ENCODE measurements at places on chromosomes 4 and X.
A peak's percentile ranks its signal among the peaks of the same experiment; 100 is the strongest.

DNA sequence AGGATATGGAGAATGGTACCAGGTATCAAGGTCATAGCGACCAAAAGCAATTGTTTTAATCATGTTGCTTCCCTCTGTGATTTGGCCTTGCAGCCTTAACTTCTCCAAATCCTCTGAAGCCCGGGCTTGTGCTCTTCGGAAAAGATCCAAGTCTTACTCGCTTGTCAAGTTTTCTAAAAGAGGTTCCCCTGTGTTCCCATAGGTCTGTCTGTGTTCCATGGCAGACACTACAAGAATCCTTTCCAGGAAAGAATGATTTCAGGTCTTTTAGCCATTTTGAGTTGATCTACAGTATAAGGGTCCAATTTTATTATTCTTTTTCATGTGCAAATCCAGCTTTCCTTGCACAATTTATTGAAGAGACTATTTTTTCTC, 710.6 kb upstream of the DIAPH2 start:
- DNase-seq: no peak

- DNase-seq: peak; percentile 49
Observed at GRCh38 chrX:106987488-106987887, 12.5 kb downstream of the MORC4 start.

DNA sequence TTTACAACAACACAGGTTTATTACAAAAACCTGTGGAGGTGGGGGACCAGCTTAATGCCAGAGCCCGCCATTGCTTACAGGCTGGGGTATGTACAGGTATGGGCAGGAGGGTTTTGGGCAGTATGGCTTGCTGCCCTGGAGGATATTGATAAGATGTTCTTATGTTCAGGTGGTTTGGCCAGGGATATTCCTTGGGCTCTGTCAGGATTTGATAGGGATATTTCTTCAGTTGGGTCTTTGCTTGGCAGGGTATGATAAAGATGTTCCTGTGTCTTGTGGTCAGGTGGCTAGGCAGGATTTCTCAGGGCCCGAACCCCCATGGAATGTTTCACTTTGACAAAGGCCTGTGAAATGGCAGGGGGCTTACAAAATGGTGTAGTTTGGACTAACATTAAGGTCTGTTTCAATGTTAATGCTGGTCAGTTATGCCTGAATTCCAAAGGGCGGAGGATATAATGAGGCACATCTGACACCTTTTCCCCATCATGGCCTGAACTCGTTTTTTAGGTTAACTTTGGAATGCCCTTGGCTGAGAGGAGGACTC, 3.1 kb downstream of the MGST2 start:
- DNase-seq: no peak

GRCh38 chr4:174859904-174860303, 30.9 kb upstream of the GLRA3 start:
- no peak for DNase-seq

DNA sequence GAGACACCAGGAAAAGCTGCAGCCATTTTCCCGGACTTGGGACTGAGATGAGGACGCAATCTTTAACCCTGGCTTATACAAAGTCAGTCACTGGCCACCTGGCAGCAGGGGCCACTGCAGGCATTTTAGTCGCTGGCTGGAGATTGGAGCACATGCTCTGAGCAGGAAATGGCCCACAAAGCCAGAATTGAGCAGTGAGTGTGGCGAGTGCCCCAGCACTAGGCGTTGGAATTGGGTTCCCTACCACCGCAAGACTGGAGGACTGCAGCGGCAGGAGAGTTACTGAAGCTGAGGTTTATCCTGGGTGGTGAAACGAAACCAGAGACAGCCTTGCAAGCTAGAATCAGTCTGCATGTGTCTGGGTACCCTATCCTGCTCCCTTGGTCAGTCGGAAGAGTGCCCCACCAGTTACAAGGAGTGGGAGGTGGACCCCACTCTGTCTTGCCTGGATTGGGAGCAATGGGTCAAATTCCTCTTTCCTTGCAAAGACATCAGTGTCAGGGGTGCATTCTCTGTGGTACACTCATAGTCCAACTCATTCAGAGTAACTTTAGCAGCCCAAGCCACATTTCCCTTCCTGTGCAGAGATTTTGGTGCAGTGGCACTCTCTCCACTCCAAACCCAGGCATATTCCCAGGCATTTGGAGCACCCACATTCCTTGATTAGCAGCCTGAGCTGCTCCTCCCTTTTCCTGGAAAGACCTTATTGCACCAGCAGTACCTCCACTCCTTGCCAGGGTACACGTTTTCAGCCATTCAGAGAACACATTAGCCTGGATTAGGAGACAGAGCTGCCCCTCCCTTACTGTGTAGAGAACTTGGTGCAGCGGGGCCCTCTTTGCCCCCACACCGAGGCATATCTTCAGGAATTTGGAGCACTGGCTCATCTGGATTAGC, 36.7 kb upstream of the PLK4 start:
- no peak for DNase-seq

GRCh38 chr4:108512615-108513505, 107.5 kb upstream of the RPL34 start:
- DNase-seq: peak; percentile 66

DNA sequence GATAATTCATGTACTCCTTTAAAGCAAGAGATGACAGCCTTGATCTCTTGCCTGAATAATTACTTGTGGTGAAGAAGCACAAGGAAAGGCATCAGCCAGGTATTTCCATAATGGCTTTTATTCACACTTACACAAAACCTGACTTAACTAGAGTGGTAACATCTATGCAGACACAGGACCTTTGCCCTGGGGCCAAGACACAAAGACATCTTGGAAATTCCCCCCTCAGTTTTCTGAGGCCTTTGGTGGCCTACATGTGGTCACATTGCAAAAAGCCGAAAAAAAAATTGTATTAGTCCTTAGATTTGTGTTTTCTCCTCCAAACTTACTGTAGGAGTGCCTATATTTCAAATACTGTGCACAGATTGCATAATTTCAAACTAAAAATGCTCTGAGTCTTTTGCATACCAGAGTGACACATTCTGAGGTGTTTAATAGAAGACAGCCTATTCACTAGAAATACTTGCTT, 172.4 kb downstream of the PDGFC start:
- DNase-seq: no peak

- no peak for DNase-seq
Observed at GRCh38 chr4:1371176-1372165, 24.5 kb downstream of the UVSSA start.

DNA sequence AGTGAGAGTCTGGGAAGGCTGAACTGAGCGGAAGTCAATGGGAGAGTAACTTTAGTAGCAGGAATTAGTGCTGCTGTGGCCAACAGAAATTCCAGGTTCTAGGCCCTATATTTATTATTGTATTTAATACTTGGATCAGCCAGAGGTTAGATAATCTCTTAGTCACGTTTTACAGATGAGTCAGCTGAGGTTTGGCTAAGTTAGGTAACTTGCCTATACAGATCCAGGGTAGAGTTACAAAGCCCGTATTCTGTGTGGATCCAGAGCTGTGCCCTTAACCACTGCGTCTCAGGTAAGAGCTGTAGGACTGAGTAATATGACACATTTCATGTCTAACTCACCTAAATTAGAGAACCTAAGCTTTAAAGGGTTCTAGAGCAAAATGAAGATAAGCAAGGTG, 20.5 kb downstream of the PSMD10 start:
- no peak for DNase-seq

GRCh38 chr4:160265014-160265413, 1162.1 kb downstream of the RAPGEF2 start:
- DNase-seq: no peak

- no peak for DNase-seq
Observed at GRCh38 chr4:140645614-140646412, 77.1 kb upstream of the UCP1 start.

DNA sequence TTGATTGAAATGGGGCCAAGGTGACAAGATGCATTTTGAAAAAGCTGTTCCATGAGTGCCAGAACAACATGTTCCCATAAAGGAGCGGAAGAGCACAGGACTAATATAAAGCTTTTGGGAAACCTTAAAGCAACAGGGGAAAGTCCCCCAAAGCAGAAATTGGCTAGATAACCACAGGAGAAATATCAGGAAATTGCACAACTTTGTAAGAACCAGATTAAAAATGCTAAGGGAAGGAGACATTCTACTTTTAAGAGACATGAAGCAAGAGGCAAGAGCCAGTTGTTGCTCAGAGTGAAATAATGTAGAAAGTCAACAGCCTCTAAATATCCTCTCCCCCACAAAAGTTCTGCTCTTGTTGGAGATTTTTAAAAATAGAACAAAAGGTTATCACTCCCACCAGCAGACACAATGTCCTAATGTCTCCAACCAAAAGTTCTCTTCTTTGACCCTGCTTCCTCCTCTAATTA, 85.2 kb upstream of the LNX1 start:
- peak; percentile 45 for DNase-seq

- no peak for DNase-seq
Observed at GRCh38 chrX:49067285-49068120, 6.3 kb downstream of the PRAF2 start.

- DNase-seq: no peak
Observed at GRCh38 chr4:139367421-139368090, 65.3 kb upstream of the NDUFC1 start.

DNA sequence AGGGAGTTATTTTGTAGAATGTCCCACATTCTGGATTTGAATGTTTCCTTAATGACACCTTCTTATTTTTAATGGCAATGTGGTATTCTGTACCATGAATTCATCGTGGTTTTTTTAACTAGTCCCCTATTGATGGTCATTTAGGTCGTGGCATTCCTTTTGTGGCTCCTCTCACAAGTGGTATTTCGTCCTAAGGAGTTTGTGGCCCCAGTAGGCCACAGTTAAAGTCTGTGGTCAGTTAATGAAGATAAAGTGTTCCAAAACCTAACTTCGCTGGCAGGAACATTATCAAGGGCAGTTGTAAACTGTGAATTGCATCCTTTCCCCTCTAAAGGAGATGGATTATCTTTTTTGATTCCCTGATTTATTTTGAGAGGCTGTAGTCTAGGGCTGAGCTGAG, 133.2 kb downstream of the TMEM164 start:
- DNase-seq: no peak

- DNase-seq: no peak
Observed at GRCh38 chrX:103624111-103624510, 4.7 kb upstream of the TCEAL1 start.
